ENCODE measurements at places on chromosomes 3 and 15.

DNA sequence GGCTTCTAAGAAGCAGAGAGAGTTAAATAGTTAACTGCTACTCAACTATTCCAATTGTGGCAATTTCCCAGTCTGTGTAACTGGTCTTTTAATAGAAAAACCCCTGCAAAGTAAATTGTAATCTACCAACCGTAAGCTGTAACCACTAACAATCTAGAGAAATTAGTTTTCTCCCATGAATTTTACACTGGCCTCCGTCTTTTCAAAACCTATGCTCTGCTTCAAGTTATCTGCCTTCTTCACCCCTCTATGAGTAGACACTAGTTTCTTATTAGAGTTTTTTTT, 42.6 kb downstream of the LRRFIP2 start:
- DNase-seq, result no peak

DNA sequence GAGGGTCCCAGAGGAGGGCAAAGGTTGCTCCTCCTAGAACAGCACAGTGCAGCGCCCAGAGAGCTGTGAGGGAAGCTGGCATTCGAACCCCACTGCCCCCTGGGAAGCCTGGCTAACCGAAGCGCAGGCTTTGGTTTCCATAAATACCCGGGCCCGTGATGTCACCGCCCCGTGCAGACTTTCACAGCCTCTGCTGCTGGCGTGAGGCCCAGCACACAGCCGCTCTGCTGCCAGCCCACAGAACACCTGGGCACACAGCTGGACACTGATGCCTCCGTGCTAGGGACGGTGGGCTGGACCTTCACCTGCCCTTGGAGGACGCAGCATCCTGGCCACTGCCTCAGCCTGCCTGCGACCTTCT, 1.0 kb downstream of the IQSEC1 start:
- no peak for DNase-seq

DNA sequence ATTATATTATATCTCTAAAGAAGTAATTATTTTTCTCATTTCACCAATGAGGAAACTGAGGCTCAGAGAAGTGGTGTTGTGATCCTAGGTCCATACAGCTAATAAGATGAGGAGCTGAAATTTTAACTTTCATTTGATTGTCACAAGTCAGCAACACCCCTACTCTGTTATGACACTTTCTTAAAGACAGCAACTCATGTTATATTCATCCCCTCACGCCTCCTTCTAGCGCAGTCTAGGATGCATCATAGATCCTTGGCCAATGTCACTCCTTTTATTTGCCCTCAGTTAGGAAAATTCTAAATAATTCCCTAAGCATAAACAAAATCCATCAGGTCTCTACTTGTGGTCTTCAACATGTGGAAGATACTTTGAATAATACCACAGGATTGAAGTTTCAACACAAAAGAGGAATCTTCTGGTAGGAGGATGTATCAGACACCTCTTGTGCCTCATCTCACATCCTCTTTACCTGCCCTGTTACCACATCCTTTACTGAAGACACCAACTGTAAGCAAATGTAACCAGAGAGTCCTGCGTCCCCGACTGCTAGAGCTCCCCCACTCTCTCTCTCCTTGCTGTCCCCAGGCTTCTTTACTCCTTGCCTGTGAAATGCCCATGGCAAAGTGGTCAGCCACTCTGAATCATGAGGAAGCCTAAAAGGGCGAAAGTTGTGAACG, 53.7 kb downstream of the TRIM42 start:
- no peak for DNase-seq

- peak; percentile 55 for DNase-seq
Observed at GRCh38 chr15:68511073-68511991, 67.5 kb upstream of the CORO2B start.

- no peak for DNase-seq
Observed at GRCh38 chr15:44808557-44808956, 72.2 kb downstream of the TRIM69 start.

DNA sequence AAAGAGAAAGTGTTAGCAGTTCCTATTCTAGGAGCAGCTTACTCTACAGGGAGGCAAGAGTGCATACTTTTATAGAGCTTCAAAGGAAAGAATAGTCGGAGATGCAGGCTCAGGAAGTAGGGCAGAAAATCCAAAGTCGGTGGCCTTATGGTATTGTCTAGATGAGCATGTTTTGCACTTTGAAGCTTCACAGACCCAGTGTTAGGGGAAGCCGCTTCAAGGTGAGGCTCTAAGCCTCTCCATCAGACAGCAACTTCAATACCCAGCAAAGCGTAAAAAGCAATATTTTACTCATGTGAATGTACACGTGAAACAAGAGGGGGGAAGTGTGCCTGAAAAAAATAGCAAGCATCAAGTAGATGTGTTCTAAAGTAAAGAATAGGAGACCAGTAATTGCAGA, 125.6 kb upstream of the RASGRP1 start:
- no peak for DNase-seq

GRCh38 chr15:70589221-70589620, 174.1 kb downstream of the UACA start:
- no peak for DNase-seq

DNA sequence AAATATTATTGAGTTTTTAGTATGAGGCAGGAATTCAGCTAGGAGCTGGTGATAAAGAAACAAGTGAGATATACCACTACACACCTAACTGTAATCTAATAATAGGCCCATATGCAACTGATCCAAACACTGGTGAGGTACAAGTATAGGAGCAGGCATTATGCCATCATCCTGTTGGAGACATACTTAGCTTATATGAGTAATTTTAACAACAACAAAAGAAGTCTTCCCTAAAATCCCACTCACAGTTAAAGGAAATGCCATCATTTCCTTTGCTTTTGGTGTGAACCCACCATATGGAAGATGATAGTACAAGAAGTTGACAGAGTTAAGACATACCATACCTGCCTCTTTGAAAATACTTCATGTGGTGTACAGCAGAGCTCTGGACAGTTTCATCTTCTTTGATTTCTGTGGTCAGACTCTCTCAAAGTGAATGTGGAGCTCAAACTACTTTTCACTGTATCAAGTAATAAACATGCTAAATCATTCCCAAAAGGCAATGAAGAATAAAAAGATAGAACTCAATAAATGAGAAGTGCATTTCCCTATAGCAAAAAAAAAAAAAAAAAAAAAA, 85.5 kb downstream of the CD200R1L start:
- no peak for DNase-seq

DNA sequence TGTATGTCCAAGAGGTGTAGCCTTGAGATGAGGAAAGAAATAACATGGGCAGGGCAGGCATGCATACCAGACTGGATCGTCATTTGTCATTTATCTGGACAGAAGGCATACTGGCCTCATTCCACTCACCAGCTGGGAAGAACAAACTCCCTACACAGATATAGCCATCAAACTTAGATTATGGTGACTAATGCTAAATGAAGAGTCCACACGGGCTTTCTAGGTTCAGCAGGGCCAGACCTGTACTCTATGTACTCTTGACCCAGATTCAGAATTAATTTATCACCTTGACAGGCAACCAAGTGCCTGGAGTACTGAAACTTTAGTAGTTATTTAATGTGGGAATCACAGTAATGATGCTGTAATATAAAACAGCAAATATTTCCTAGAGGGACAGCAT, 164.3 kb upstream of the IL12A start:
- DNase-seq, result peak; percentile 66

DNA sequence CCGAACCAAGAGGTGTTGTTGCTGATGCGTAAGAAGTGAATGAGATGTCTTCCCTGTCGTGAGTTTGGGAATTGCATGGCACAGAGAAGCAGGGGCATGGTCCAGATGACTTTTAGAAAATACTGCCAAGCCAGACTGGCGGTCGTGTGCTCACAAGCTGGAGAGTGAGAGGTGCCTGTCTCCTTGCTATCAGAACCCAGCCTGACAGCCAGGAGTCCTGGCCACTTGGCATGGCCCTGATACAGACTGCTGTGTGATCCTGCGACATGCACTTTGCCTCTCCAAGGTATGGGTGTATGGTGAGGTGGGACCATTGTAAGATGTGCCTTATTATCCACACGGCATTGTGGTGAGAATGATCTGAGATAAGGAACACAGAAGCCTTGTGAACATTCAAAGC, 93.0 kb downstream of the SMAD3 start:
- no peak for DNase-seq

DNA sequence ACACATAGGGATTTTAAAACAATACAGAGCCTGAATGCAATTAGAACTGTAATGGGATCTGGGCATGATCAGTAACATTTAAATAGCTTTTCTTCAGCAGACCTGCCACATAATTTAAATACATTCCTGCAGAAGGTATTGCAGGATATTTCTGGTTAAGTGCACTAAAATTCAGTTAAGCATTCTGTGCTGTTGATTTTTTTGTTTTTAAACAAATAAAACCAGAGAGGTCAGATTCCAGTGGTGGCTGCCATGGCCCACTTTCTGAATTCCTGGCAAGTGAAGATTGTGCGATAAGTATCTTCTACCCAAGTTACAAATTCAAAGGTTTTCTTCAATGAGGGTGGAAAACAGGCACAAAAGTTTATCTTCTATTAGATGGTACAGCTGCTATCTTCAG, 98.7 kb downstream of the RAP2B start:
- DNase-seq, result no peak

DNA sequence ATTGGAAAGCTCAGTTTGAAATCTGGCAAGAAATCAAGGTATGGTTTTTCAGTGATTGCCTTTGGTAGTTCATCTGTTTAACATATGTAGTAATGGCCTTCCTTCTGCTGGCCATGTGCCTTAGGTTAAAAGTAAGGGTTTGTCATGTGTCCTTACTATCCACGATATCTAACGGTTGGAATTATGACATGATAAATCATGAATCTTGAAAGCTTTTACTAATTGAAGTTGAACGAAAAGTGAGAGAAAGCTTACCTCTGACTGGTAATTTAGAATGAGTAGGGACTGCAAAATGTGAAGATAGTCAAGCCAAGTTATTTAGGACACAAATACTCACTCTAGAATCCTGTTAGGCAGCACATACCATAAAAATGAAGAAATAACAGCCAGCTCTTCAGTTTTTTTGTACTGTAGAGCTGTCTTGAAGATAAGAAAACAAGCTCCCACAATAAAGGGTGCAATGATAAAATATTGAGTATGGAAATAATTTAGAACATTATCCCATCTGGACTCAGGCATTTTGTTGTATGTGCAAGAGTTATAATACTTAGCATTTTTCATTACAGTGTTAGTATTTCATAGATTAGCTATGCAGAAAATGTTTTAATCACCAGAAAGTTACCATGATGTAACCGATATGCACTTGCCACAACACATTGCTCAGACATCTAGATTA, 303.4 kb downstream of the ZNF385D start:
- peak; percentile 26 for DNase-seq

DNA sequence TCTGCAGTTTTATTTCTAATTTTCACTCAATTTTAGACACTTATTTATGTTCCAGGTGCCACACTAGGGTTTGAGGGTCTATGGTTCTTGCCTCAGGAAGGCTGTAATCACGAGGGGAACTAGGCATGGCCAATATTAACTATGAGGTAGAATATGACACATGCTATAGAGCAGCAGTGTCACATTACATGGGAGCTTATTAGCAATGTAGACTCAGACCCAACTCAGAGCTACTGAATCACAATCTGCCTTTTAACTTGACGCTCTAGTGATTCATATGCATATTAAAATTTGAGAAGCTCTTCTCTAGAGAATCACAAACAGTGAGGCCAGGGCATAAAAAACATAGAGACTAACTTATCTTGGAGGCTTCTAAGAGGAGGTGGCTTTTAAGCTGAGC, 32.8 kb upstream of the MRPL3 start:
- peak; percentile 27 for DNase-seq

- no peak for DNase-seq
Observed at GRCh38 chr3:172311217-172311616, 137.0 kb downstream of the GHSR start.

- no peak for DNase-seq
Observed at GRCh38 chr3:50652709-50653108, 22.0 kb upstream of the DOCK3 start.

DNA sequence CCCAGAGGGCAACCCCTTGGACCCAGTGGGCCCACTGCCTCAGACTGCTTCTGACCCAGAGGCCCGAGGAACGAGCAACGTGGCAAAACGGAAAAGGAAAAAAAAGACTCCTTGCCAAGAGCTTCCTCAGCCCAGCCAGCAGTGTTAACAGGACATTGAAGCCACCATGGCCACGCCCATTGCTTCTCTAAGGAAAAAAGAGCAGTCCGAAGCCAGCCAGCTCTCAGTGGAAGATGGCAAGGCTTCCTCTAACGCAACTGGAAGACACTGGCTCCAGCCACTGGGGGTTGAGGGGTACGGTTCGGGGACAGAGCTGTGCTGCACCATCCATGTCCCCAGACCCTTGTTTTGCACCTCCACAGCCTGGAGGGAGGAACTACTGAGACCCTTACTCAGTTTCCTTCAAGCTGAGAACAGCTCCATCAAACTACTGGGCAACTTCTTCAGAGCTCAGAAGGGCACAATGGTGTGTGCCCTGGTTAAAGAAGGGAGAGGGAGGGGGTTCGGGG, 10.7 kb downstream of the BMF start:
- DNase-seq, result peak; percentile 33

DNA sequence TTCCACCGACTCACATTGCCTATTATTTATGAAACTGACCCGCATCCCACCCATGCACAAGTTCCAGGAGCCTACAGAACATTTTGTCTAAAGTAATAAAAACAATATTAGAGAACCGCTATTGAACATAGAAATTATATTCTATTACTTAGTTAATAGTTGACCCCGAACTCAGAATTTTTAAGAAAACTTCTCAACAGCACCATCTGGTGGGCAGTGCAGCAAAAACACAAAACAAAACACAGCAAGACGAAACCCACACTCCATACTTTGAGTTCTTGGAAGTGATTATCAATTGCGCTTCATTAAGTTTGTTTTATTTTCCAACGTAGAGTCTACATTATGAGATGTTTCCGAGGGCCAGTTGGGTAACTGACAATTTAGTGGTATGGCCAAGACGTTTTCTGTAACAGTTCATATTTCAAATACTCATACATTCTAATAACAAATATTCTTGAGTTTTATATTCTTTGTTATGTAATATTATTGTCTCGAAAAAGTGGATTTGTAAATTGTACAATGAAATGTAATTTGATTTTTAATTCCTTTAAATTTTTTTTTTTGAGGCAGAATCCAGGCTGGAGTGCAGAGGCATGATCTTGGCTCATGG, 24.0 kb upstream of the C3orf70 start:
- no peak for DNase-seq

Measured in fibroblast of gingiva (primary cell).